Tibial nerve (tissue), 4 donors: ENCODE measurements at places on chromosomes 11 and 22. TPM values are rescaled to one million over a fixed set of nuclear protein-coding genes. Genes with fewer than 3 reads are reported as not detected.

NRGN gene
- total RNA-seq, result 2.4 TPM

GRCh38 chr22:40329466-40329865, 16.8 kb upstream of the ADSL start:
- DNase-seq, result no peak
- peak overlapping the region; percentile 15 for H3K27ac ChIP-seq
- no peaks in the 10 kb centered on the region for H3K36me3 ChIP-seq
- H3K27me3 ChIP-seq, result no peaks in the 10 kb centered on the region
- peaks cover 8% of the 10 kb centered on the region for H3K4me1 ChIP-seq

OR51E2 gene
- total RNA-seq, result 0.42 TPM

MUC2 gene
- total RNA-seq, result not detected

ADAMTS15 gene
- 18.4 TPM for total RNA-seq

CAPN5 gene
- 15.9 TPM for total RNA-seq

PVALB gene
- not detected for total RNA-seq

DNA sequence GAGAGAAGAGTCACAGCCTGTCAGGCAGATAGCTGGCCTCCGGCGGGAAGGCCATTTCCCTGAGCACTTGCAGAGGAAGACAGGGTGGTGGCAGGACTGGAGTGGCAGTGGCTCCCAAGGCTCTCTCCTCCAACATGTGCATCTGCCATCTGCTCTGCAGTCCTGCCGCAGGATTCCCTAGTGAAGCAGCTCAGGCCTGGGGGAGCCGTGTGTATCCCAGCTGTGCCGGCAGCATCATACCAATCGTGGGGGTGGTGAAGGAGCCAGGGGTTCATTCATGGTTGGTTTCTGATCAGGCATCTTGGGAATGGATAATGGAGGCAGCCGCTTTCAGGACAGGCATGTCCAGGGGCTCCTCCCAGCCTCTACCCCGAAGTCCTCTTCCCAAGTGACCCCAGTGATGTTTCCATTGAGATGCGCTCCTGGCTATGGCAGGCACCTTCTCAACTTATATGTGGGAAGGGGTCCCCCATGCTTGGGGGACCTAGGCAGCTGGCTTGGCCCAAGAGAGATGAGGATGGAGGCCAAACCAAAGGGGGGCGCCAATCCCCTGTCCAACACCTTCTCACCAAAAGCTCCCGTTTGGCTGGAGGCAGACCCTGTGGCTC, 6.1 kb downstream of the TAGLN start:
- H3K36me3 ChIP-seq, result no peaks in the 10 kb centered on the region
- no peak overlapping the region for H3K4me3 ChIP-seq
- H3K4me1 ChIP-seq, result no peaks in the 10 kb centered on the region
